ENCODE measurements at places on chromosomes 12 and 14. TPM values are rescaled to one million over a fixed set of nuclear protein-coding genes. Genes with fewer than 3 reads are reported as not detected.

The TCL1B gene
- total RNA-seq = not detected

The FAIM2 gene
- 0.10 TPM for total RNA-seq

The P2RX7 gene
- not detected for total RNA-seq

The AMHR2 gene
- not detected for total RNA-seq

GRCh38 chr14:37901978-37902377 is 305.7 kb upstream of the SSTR1 start:
- no peak overlapping the region for H3K4me3 ChIP-seq
- no peaks in the 10 kb centered on the region for H3K36me3 ChIP-seq
- peaks cover 2% of the 10 kb centered on the region for H3K27me3 ChIP-seq

GRCh38 chr12:116717466-116718437 is 20.1 kb downstream of the SPRING1 start:
- no peaks in the 10 kb centered on the region for H3K27me3 ChIP-seq
- H3K36me3 ChIP-seq = peaks cover 8% of the 10 kb centered on the region
- peaks cover 32% of the 10 kb centered on the region for H3K4me1 ChIP-seq
- H3K27ac ChIP-seq = no peak overlapping the region

DNA sequence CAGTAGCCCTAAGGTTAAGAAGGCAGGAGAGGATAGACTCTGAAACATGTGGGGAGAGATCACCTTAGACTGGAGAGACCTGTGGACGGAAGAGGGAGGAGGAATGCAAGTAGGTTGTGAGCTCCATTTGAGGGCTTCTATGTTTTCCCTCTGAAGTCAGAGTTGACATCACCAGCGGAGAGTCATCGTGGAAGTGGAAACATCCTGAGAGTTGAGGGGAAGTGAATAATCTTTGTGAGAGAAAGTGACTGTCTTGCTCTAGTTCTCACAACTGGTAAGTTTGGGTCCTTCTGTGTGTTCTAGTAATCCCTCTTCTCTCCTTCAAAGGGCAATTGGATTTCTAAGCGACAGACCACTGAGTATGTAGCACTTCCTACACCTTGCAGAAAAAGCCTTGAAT is 103.6 kb upstream of the CCND2 start:
- peaks cover 2% of the 10 kb centered on the region for H3K4me1 ChIP-seq
- no peaks in the 10 kb centered on the region for H3K27me3 ChIP-seq
- H3K4me3 ChIP-seq = no peak overlapping the region
- DNase-seq = no peak
- no peak overlapping the region for H3K27ac ChIP-seq

DNA sequence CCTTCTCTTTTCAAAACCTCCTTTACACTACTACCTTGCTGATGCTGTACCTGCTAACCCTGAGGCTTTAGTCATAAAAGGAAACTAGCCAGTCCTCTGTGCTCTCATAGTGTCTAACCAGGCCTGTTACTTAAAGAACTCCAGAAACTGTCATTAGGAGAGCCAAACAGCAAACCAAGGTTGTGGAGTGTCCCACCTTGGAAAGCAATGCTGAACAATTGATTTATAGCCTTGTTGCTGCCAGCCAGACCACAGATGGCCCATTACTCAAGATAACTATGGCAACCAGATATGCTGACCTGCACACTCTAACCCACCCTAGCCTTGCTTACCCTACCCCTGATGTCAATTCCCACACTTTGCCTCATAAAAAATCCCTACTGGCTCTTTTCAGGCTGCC is 26.5 kb upstream of the BCAT1 start:
- H3K27me3 ChIP-seq = no peaks in the 10 kb centered on the region
- no peaks in the 10 kb centered on the region for H3K36me3 ChIP-seq
- DNase-seq = peak; percentile 46
- H3K27ac ChIP-seq = no peak overlapping the region

DNA sequence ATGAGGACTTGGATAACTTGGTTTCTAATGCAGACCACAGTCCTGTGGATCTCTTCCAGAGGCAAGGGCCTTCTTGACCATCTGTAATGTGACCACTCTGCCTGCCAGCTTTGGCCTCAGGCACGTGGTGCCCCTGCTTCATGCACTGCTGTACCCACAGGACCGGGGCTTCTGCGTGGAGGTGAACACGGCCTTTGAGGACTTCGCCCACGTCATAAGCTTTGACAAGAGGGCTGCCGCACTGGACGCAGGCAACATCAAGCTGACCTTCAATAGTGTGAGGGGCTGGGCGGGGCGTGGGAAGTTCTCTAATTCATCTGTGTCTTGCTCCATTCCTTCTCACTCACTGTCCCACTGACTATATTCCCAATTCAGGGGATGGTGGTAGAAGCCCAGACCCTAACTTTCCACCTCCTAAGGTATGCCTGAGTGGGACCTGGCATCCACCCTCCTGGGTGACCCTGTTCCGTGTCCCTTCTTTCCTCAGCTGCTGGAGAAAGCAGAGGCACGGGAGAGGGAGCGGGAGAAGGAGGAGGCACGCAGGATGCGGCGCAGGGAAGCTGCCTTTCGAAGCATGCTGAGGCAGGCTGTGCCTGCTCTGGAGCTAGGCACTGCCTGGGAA is 18.5 kb downstream of the PRPF40B start:
- H3K36me3 ChIP-seq = peaks cover 29% of the 10 kb centered on the region
- H3K4me1 ChIP-seq = peaks cover 5% of the 10 kb centered on the region
- H3K27ac ChIP-seq = no peak overlapping the region
- DNase-seq = no peak

DNA sequence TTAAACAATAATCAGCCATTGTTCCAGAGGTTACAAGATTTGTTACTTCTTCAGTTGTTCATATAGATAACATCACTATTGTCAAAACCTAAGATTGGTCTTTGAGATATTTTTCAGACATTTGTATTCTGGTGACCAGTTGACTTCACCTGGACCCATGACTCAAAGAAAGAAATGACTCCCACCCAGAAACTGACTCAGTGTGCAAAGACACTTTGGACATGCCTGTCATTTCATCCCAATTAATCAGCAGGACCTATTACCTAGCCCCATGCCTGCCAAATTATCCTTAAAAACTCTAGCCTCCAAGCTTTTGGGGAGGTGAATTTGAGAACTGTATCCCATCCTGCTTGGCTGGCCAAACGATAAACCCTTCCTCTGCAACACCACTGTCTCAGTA is 27.7 kb upstream of the TSPAN11 start:
- peaks cover 2% of the 10 kb centered on the region for H3K27me3 ChIP-seq
- H3K27ac ChIP-seq = no peak overlapping the region
- no peaks in the 10 kb centered on the region for H3K4me1 ChIP-seq
- no peak for DNase-seq

- peaks cover 4% of the 10 kb centered on the region for H3K36me3 ChIP-seq
- no peaks in the 10 kb centered on the region for H3K4me1 ChIP-seq
- no peak overlapping the region for H3K4me3 ChIP-seq
- no peak overlapping the region for H3K27ac ChIP-seq
Measured at GRCh38 chr12:12167847-12168246, 97.1 kb downstream of the BCL2L14 start.

DNA sequence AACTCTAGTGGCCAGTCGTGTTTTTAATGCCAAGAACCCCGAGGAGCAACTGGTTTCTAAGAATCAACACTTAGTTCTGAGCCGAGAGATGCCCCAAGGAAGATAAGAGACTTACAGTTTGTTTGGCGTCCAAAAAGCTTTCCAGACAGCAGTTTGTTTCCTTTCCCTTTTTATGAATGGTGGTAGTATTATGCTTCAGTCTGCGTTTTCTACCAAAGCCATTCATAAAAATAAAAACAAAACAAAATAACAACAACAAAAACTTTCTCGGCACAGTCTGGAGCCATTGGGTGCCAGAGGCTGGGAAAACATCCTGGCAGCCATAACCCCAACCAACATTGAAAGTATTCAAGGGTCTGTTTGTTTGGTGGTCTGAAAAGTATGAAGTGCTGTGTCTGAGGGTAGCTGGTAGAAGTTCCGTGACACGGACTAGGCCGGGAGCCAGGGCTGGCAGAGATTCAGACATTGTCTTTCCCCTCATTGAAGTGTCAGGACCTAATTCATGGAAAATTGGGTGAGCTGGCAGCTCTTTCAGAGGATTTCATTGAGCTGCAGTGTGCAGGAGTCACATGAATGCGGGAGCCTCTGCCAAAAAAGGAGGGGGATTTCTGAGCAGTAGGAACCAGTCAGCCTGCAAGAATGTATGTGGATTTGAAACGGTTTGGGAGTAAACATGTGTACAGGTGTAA is 124.2 kb downstream of the HMGA2 start:
- no peaks in the 10 kb centered on the region for H3K27me3 ChIP-seq
- H3K36me3 ChIP-seq = peaks cover 21% of the 10 kb centered on the region
- DNase-seq = peak; percentile 98
- H3K4me1 ChIP-seq = peaks cover 45% of the 10 kb centered on the region
- peak overlapping the region; percentile 4 for H3K4me3 ChIP-seq
- H3K27ac ChIP-seq = peak overlapping the region; percentile 86

- no peak for DNase-seq
- peaks cover 3% of the 10 kb centered on the region for H3K27me3 ChIP-seq
- H3K4me3 ChIP-seq = no peak overlapping the region
Measured at GRCh38 chr12:22202847-22203246, 131.7 kb downstream of the ST8SIA1 start.

DNA sequence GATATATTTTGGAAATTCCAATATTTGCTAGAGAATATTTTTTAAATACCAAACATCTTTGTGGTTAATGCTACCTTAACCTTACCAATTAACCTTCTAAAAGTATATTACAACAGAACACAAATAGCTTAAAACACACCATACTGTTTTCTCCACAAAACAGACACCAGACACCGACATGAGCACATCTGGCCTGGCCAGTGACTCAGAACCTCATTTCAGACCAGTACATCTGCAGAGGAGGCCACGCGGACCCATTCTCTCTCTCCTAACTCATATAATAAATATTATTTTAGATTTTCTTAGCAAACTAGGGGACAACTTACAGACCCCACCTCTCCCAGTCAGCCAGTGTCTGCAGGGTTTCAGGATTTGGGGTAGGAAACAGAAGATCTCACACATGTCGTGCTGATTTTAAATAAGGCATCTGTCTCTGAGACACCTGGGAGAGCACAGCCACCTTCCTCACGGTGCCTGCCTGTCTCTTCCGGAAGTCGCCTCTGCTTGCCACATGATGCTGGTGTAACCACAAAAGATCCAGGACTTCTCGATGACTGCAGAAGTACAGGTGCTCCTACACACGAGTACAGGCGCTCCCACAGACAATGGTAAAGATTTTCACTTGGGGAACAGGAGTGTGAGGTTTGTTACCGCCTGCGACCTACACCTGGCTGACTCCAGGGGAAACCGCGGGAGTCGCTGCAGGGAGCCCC is 9.7 kb upstream of the ANKLE2 start:
- peaks cover 9% of the 10 kb centered on the region for H3K4me1 ChIP-seq
- no peaks in the 10 kb centered on the region for H3K27me3 ChIP-seq
- peaks cover 44% of the 10 kb centered on the region for H3K36me3 ChIP-seq
- DNase-seq = no peak

GRCh38 chr12:111635524-111635923 is 36.4 kb upstream of the ATXN2 start:
- H3K27me3 ChIP-seq = no peaks in the 10 kb centered on the region
- no peaks in the 10 kb centered on the region for H3K36me3 ChIP-seq
- peak; percentile 47 for DNase-seq
- peak overlapping the region; percentile 18 for H3K27ac ChIP-seq

DNA sequence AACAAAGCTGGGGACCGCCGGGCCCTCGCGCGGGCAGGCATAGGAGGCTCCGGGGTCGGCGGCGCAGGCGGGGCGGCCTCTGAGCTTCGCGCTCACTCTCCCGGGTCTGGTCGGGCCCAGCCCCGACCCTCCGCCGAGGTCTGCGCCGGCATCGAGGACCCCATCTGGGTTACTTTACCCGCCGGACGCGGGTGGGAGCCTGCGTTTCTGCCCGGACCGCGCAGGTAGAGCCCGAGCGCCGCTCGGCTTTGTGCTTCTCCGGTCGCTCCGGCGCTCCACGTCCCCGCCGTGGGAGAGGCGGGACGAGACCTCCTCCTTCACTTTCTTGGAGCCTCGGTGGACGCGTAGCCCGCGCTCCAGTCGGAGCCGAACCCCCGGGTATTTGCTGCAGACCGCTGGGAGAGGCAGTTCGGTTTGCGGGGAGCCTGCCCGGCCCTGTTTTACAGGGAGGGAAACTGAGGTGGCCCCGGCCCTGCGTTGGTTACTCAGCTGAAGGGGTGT is 63.2 kb downstream of the FBXL14 start:
- peaks cover 44% of the 10 kb centered on the region for H3K4me1 ChIP-seq
- DNase-seq = no peak
- H3K4me3 ChIP-seq = peak overlapping the region; percentile 71
- no peaks in the 10 kb centered on the region for H3K27me3 ChIP-seq
- H3K27ac ChIP-seq = no peak overlapping the region

DNA sequence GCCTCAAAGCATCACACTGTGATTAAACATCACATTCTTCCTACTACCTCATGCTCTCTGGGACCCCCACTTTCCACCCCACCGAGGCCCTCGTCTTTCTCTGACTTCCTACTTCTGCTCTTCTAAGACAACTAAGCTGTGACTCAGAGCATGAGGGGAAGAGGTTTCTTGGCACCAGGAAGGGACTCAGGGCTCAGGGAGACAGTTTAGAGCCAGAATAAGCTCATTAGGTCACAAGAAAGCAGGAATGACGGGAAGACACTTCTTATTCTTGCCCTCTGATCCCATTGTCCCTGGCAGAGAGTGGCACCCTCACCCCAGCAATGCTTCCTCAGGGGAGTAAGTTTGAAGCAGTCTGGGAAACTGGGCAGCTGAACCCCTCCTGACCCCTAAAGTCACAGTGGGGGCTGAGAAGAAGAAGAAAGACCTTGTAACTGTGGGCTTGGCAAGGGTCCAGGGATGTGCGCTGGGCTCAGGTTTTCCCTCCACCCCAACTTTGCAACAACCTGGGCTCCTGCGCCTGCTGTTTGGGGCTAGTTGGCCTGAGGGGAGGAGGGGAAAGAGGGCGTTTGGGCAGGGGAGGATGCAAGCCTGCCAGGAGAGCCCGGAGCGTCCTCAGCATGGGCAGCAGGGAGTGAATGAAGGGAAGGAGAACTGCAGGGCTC is 64.6 kb upstream of the ACTN1 start:
- H3K27ac ChIP-seq = peak overlapping the region; percentile 80
- peak; percentile 86 for DNase-seq
- no peaks in the 10 kb centered on the region for H3K36me3 ChIP-seq
- peaks cover 59% of the 10 kb centered on the region for H3K4me1 ChIP-seq
- no peaks in the 10 kb centered on the region for H3K27me3 ChIP-seq

DNA sequence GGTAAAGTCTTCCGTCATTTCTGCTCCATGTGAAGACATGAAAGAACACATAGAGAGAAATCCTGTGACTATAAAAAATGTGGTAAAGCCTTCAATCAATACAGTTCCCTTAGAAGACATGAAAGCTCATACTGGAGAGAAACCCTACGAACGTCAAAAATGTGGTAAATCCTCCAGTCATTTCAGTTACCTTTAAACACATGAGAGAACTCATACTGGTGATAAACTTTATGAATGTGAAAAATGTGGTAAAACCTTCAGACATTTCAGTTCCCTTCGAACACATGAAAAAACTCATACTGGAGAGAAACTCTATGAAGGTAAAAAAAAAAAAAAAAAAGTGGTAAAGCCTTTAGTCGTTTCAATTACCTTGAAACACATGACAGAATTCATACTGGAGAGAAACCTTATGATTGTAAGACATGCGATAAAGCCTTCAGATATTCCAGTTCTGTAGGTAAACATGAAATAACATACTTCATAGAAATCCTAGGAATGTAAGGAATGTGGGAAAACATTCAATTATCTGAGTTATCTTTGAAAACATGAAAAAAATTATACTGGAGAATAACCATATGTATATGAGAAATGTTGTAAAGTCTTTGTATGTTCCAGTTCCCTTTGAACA is 60.4 kb downstream of the MAP4K5 start:
- DNase-seq = no peak
- H3K4me3 ChIP-seq = no peak overlapping the region
- peaks cover 65% of the 10 kb centered on the region for H3K36me3 ChIP-seq
- no peak overlapping the region for H3K27ac ChIP-seq
- no peaks in the 10 kb centered on the region for H3K27me3 ChIP-seq

GRCh38 chr12:76183459-76184186 is 99.1 kb upstream of the NAP1L1 start:
- no peak overlapping the region for H3K4me3 ChIP-seq
- H3K27me3 ChIP-seq = no peaks in the 10 kb centered on the region
- H3K36me3 ChIP-seq = no peaks in the 10 kb centered on the region
- H3K27ac ChIP-seq = peak overlapping the region; percentile 67
- H3K4me1 ChIP-seq = peaks cover 18% of the 10 kb centered on the region
